ENCODE measurements at places on chromosomes 16 and 17.

- no peak for DNase-seq
These were observed 2.5 kb downstream of the TLCD3B start for GRCh38 chr16:30028438-30029076.

DNA sequence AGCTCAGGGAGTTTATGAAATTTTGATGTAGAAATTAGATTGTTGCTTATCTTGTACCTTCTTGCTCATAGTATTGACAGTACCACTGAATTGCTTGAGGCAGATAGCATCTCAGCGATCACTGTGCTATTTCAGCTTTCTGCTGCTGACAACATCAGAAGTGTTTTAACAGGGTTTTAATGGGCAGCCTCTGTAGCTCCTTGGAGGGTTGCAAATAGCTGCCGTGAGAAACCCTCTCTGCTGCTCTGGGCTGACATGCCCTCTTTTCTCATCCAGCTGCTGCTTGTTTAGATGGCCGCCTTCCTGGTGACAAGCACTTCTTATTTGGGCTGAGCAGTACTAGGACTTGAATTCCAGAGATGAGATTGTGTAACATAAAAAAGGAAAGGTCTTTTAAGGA, 180.2 kb upstream of the TBX2 start:
- DNase-seq, result no peak

DNA sequence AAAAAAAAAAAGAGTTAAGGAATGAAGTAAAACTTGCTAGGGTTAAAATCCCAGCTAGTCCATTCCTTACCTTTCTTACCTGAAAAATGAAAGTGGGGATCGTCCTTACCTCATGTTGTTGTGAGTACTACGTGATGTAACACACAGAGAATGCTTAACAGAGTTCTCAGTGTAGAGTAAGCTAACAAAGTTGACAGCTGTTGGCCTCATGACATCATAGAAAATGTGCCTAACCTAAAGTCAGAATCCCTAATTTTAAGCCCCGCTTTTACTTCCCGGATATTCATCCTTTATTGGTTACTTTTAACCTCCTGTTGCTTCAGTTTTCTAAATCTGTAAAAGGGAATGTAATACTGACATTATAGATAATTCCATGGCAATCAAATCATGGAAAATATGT, 505.8 kb upstream of the HSBP1 start:
- DNase-seq, result no peak

GRCh38 chr17:74083321-74083720, 120.2 kb upstream of the RPL38 start:
- no peak for DNase-seq

- DNase-seq, result no peak
These were observed 118.1 kb downstream of the ENGASE start for GRCh38 chr17:79192503-79193351.

- peak; percentile 25 for DNase-seq
These were observed 65.6 kb downstream of the XYLT1 start for GRCh38 chr16:17404941-17405689.

DNA sequence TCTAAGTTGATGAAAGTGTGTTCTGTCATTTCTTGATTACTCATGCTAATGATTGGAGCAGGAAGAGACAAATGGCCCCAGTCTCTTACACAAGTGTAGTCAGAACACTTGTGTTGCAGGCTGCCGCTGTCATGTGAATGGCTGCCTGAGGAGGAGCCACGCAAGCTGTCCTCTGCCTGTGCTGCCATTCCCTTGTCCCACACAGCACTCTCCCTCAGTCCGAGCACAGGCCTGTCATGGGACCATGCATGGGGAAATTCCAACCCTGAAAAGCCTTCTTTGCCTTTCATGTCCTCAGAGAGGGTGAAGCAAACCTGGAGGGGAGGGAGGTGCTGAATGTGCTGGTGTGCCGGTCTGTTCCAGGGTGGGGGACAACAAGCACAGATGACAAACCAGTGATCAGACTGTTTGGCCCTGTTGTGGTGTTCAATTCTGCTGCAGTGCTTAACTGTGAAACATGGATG, 109.4 kb downstream of the MRTFB start:
- no peak for DNase-seq

DNA sequence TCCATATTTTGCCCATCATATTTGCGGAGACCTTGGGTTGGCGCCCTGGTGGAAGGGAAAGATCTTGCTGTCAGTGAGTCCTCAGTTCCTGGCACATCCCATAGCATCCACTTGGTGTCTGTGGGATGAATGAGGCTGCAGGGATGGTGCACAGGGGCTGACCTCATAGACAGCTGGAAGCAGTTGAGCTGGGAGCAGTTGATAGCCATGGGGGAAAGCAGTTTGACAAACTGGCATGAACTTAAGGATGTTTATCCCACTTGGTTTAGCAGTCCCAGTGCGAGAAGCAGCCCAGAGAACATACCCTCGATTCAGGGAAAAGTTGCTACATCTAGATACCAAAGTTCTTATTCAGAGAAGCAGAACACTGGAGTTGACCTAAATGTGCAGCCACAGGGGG, 80.7 kb downstream of the SNX29 start:
- DNase-seq, result no peak

GRCh38 chr17:17177176-17177575, 29.0 kb downstream of the PLD6 start:
- DNase-seq, result no peak

DNA sequence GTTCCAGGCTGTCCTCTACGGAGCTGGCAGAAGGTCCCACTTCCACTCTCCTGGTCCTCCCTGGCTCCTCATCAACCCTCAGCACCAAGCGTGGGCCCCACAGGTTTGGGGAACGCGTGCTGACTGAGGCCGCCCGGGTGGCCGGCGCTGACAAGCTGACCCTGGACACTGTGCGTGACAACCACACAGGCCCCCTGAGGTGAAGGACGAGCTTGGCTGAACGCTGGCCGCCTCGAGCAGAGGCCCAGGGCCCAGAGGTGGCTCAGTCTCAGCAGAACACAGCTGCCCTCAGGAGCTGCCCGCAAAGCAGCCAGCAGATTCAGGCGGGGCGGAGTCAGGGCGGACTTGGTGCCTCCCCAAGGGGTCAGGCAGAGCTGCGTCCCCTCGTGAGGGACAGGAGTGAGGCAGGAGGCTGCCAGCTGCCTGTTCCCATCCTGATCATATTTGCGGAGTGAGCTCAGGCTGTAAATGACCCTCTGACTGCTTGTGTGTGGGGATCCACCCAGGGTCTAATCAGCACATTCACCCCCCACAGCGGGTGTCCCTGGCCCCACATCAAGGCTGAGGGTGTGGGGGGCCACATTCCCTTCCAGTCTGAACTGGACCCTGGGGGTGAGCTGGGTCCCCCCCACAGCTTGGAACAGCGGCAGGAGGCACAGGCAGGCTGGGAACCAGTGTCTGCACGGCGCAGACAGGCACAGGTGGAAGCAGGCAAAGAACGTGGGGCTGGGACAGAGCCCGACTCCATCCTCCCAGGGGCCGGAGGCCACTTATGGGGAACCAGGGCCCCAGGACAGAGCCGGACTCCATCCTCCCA, 105.1 kb upstream of the METRNL start:
- DNase-seq, result no peak

DNA sequence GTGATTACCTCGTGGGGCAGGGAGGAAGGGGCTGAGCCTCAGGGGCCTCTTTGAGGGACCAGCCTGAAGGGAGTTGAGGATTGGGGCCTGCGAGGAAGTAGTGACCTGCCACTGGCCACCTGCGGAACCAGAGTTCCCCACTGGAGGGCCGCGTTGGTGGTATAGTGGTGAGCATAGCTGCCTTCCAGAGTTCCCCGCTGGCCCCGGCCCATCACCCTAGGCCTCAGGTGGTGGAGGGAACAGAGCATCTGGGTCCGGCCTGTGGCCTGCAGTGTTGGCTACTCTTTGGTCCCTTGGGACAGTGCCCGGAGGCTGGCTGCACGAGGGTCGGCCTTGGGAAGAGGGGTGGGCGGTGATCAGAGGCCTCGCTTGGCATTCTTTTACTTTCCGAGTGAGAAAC, 20.5 kb downstream of the MGAT5B start:
- DNase-seq, result no peak

- DNase-seq, result no peak
These were observed 74.3 kb downstream of the DYNLRB2 start for GRCh38 chr16:80614908-80615671.

DNA sequence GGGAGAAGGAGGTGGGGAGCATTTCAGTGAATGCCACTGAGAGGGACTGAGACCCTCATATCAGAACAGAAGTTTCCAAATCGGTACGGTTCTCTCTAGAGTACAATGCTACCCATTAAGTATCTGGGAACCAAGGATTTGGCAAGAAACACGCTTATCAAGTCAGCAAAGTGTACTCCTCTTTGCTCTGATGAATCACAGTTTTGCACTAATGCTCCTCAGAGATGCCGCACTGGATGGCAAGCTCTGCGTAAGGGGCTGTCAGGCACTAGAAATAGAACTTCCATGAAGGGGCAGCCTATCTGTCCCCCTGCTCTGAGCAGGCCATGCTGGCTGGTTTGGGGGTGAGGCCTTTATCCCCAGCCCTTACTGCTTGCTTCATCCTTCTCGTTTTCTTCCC, 4.8 kb upstream of the ABCC12 start:
- no peak for DNase-seq

DNA sequence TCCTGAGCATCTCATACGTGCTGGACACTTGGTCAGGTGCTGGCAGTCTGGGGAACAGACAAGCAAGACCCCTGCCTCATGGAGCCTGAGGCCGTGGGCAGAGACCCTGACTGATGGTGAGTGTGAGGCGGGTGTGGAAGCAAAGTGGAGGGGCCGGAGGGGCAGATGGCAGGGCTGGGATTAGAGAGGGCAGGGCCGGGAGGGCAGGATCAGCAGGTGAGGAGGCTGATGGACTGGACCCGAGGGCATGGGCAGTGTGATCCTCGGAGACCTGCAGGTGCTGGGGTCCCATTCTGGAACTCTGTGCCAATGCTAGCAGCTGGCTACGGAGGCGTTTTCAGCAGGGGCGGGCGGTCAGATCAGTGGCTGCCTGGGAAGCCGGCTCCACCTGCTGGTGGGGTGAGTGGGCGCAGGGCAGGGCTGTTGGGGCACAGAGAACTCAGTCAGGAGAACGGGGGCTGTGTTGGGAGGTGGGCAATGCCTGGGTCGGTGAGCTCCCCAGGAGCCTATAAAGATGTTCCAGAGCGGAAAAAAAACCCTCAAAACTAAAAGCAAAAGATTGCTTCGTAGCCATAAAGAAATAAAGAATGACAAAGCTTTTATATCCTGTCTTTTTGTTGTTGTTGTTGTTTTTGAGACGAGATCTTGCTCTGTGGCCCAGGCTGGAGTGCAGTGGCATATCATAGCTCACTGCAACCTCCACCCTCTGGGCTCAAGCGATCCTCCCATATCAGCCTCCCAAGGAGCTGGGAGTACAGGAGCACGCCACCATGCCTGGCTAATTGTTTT, 8.9 kb upstream of the C16orf74 start:
- peak; percentile 16 for DNase-seq

GRCh38 chr17:32486111-32486700, 587 bp upstream of the CDK5R1 start:
- peak; percentile 76 for DNase-seq

DNA sequence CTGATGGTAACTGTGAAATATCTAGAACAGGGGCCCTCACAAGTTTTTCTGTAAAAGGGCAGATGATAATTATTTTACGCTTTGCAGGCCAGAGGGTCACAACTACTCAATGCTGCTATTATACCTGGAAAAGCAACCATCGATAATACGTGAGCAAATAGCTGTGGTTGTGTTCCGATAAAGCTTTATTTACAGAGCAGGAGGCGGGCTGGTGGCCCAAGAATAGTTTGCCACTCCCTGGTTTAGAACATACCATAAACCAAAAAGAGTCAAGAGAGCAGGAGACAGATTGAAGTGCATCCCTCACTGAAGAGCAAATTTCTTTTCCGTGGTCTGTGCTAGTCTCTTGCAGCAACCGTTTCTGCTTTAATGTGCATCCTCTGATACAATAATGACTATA, 77.9 kb upstream of the DYNLRB2 start:
- no peak for DNase-seq

GRCh38 chr17:81459864-81460263, 52.7 kb downstream of the ACTG1 start:
- no peak for DNase-seq

- DNase-seq, result no peak
These were observed 84.1 kb downstream of the RAB11FIP4 start for GRCh38 chr17:31475378-31476162.

GRCh38 chr16:11449716-11450115, 104.5 kb downstream of the RMI2 start:
- no peak for DNase-seq

DNA sequence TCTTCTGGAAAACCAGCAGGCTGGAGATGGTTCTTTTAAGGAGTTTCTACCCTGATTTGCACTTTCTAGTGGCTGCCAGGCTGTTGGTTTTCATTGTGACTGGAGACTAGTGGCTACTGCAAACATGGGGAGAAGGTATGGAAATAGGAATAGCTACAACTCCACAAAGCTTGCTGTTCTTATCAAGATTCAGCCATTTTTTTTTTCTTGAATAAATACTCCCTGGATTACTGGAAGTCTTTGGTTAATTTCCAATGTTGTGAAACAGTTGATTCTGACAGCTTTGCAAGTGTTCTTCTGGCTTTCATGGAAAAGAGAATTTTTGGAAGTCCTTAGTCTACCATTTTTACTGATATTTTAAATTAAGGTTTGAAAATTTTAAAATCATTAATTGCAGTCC, 277.7 kb downstream of the HS3ST3A1 start:
- no peak for DNase-seq

DNA sequence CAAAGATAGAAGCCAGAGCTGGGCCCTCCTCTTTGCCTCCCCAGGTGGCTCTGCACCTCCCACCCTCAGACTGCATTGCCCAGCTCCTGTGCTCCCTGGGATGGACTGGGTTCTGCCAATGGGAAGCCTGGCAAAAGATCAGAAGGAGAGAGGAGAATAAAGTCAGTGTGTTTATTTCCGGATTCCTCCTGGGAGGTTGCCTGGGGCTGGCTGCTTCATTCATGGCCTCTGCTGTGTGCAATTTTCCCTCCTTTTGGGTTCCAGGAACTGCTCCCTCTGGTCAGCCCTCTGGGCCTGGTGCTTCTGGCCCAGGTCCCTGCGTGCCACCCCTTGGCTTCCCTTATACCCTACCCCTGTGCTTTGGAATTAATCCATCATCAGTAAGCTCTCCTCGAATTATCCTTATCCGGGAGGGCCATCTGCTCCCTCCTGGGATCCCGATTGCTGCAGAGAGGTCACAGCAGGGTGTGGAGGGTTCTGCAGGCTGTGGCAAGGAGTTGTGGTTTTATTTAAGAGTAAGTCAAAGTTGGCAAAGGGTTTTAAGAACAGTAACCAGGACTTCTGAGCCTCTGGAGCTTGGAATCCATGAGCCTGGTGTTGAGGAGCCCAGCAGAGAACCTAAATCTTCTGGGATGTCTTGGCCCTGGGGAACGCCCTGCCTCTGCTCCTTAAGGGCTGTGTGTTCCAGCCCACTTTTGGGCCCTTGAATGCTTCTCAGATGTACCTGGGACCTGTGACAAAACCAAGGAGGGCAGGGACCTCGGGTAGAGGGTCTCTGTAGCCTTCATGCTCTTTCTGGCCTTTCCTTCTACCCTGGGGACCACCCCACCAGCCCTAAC, 8.2 kb upstream of the MMP2 start:
- DNase-seq, result no peak

GRCh38 chr17:81871387-81872230, 472 bp upstream of the ARHGDIA start:
- DNase-seq, result peak; percentile 82

GRCh38 chr16:50306287-50306686, 39.9 kb downstream of the ADCY7 start:
- DNase-seq, result no peak

- no peak for DNase-seq
These were observed at the start of gene HOXB4 for GRCh38 chr17:48577946-48578615. HOXB4 (minus strand) TSS chr17:48578350; CDS start chr17:48578319, 31 bp downstream.

Data from cerebellar cortex (tissue), 1 donor.